ENCODE measurements at places on chromosomes 12 and 14. TPM values are rescaled to one million over a fixed set of nuclear protein-coding genes. Genes with fewer than 3 reads are reported as not detected.

The SYT1 gene
- 4.2 TPM for total RNA-seq

The PTCSC3 gene
- not detected for total RNA-seq

The NTS gene
- 5.7 TPM for total RNA-seq

DNA sequence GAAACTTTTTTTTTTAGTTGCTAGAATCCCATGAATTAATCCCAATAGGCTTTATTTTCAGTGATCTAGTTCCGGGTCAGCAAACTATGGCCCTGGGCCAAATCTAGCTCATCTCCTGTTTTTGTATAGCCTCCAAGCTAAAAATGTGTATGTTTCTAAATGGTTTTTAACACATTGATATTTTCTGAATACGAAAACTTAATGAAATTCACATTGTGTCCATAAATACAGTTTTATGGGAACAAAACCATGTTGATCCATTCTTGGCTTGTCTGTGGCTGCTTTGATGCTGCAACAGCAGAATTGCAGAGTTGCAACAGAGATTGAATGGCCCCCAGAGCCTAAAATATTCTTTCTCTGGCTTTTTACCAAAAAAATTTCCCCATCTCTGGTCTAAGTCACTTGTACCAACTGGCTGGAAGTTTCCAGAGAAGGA is 47.5 kb downstream of the ZNF664 start:
- DNase-seq, result no peak

DNA sequence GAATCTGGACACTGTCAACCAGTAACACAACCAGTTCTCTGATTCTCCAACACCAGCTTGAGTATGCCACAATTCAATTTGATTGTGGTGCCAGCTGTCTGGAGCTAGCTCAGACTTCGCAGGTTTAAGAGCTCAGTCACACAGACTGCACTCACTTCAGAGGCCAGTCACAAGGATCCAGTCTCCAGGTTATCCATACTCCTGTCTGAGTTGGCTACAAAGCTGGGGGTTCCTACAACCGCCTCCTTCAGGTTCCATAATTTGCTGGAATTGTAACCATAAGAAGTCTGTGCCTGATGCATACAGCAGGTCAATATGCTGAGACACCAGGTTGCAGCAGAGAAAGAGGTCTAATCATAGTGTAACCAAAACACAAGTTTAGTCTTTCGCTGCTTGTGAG is 70.5 kb upstream of the CPSF6 start:
- DNase-seq, result no peak

- DNase-seq, result no peak
Measured at GRCh38 chr12:12630850-12631249, 19.2 kb downstream of the CREBL2 start.

DNA sequence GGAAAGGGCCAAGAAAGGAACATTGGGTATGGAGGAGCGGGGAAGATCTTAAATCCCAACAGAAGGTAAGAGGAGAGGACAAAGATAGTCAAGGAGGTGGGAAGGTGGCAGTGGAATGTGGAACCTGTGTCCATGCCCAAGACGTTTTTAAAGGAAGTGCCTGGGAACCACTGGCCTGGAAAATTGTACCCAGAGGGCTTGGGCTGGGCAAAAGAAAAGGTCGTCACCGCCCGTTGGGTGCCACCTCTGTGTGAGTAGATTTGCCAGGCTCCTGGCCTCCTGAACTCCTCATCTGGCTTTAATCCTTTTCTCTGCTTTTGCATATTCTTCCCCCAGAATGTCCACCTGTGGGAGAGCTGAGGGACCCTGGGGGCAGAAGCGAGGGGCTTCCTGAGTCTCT is 32.6 kb downstream of the JDP2 start:
- no peak for DNase-seq

DNA sequence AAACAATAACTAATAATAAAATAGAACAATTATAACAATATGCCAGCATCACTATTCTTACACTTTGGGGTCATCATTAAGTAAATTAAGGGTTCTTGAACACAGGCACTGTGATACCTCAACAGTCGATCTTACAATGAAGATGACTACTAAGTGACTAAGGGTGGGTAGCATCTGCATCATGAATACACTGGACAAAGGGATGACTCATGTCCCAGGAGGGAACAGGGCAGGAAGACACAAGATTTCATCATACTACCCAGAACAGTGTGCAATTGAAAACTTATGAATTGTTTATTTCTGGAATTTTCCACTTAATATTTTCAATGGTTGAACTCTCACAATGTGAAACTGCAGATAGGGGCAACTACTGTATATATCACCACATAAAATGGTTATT is 19.7 kb downstream of the TSPAN19 start:
- no peak for DNase-seq

GRCh38 chr14:86613126-86613525 is 1083.2 kb downstream of the FLRT2 start:
- no peak for DNase-seq

- DNase-seq, result no peak
Measured at GRCh38 chr12:2373307-2373706, 320.5 kb downstream of the CACNA1C start.
